Gastrocnemius medialis (tissue), 4 donors: ENCODE measurements at places on chromosomes 11 and 22.

- no peak for DNase-seq
These were observed 8.5 kb upstream of the NAALADL1 start for GRCh38 chr11:65066805-65067291.

DNA sequence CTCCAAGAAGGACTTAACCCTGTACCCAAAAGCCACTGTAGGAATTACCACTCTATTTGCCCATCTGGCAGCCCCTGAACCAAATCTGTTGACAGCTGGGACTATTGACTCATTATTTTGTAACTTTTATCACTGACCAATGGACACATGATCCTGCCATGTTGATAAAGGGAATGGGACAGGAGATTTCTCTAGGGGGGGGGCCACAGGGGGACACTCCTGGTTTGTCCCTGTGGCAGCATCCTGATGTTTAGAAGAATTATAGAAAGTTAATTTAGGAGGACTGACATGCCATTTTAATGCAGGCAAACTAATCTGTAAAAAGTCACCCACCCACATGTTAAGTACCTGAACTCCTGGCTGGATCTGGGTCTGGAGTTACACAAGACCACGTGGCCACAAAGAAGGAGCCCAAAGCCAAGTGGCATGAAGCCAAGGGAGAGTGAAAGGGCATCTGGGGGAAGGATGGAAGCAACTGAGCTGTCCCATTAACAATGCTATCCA is 558.1 kb downstream of the ETS1 start:
- no peak for DNase-seq

DNA sequence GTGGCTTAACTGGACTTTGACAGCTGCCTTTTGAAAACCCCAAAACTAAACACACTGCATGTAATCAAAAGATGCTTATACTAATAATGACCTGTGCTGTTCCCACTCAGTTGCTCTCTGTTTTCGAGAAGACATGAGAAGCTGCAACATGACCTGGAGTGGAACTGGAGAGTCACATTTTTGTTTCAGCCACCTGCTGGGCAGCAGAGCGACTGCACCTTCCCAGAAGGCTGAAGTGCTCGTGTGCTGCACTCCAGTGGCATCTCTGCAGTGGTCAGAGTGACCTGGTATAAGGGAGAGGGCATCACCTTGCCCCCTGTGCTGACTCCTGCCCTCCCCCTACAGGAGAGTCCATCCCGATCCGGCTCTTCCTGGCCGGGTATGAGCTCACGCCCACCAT is 8.6 kb downstream of the THYN1 start:
- no peak for DNase-seq

DNA sequence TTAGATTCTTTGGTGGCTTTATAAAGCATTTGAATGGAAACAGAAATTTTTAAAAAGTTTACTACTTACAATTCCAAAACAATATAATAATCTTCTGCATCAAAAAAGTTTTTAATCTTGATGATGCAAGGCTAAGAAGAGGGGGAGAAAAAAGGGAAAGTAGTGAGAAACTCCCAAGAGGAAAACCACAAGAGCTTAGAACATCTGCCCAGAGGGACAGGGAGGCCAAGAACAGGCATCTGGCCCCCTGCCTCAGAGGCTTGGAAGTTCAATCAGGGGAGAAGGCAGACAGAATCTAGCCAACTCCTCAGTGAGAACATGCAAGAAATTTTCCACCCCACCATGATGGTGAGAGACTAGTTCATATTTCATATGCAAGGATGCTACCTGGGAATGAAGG is 23.8 kb upstream of the TTC28 start:
- no peak for DNase-seq

DNA sequence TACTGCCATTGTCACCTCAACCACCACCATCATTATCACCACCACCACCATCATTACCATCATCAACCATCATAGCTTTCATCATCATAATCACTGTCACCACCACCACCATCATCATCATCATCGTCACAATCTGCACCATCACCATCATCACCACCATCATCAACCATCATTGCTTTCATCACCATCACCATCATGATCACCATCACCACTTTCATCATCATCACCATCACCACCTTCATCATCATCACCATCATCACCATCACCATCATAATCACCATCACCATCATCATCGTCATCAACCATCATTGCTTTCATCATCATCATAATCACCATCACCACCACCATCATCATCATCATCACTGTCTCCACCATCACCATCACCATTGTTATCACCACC is 8.7 kb upstream of the OSBPL5 start:
- DNase-seq: no peak

- peak; percentile 69 for DNase-seq
These were observed at the start of gene TCN2 for GRCh38 chr22:30606455-30607299. TCN2 (plus strand) TSS chr22:30607174; CDS start chr22:30607332, 158 bp downstream.

- no peak for DNase-seq
These were observed 77.4 kb downstream of the GGTLC2 start for GRCh38 chr22:22721681-22722354.

DNA sequence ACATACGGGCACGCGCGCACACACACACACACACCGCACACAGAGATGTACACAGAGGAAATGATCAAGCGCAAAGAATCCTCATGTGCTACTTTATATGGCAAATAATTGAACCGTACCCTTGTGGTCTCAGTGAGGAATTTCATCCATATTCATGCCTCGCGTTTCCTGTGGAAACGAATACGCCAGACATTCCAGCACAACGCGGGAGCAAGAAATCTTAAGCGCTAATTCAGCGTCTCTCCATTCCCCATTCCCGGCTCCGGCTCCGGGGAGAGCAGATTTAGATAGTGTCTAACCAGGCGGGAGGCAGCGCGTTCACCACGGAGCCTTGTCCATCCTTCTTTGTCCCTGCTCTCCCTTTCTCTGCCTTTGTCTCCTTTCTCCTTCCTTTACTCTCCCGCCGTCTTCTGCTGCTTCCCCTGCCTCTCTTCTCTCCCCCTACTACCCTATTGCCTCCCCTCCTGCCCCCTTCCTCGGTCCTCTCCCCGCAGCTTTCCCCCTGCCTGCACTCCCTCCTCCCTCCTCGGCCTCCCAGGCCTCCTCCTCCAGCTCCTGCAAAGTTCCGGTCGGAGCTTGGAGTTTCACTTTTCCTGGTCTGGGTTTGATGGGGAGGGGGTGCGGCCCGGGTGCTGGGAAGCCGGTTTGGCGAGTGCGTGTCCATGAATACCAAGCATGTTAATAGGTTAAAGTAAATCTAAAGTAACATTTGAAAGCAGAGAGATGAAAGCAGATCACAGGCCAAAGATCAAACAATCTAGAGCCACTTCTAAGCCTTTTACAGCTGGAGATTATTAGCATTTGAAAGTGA is 579.3 kb downstream of the BUD13 start:
- no peak for DNase-seq

- DNase-seq: no peak
These were observed 50.6 kb upstream of the ACCSL start for GRCh38 chr11:43997022-43997660.

GRCh38 chr22:19756288-19757128 is 4.1 kb upstream of the TBX1 start:
- no peak for DNase-seq

- peak; percentile 71 for DNase-seq
These were observed 4.2 kb downstream of the SPI1 start for GRCh38 chr11:47373876-47374719.
